ENCODE measurements at places on chromosomes 7 and 10. TPM values are rescaled to one million over a fixed set of nuclear protein-coding genes. Genes with fewer than 3 reads are reported as not detected.
A peak's percentile ranks its signal among the peaks of the same experiment; 100 is the strongest.

GRCh38 chr10:773562-774161, 84.2 kb upstream of the DIP2C start:
- no peaks in the 10 kb centered on the region for H3K36me3 ChIP-seq
- H3K4me1 ChIP-seq: no peaks in the 10 kb centered on the region
- H3K4me3 ChIP-seq: no peak overlapping the region
- H3K27me3 ChIP-seq: no peaks in the 10 kb centered on the region

DNA sequence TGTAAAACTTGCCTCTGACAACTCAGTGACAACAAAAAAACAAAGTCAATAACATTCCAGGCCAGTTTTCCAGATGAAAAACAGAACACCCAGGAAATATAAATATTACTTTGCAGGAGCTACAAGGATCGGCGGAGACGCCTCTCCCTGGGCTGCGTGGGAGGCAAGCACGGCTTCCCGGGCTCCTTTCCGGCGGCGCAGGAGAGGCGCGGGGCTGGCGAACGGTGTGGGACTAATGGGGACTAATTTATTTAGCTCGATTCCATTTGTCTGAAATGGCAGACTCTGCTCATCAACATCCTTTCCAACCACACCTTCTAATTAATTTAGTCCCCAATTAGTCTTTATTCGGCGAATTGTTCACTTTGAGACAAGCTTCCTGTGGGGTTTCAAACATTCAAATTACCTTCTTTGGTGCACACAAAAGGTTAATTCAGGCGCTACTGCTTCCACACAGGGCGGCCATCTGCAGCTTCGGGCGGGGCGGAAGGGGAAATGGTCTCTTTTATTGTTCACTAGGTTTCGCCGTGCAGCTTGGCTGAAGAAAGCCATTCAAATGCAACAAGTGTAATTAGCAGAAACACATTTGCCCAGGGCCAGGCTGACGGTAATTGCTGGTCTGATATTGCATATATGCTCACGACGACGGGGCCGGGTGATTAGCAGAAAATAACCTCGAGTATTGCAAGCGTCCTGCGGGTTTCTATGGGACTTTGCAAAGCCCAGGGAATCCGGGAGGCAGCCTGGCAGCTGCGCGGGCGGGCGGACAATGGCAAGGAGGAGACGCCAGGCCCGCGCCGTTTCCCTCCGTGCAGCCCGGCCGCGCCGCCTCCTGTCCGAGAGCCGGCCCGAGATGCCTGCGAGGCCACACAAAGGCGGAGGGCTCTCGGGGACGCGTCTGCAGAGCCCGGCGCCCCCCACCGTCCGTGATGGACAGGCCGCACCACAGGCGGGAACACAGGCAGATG, 270.1 kb downstream of the PTPRN2 start:
- peaks cover 1% of the 10 kb centered on the region for H3K36me3 ChIP-seq
- DNase-seq: no peak
- H3K4me1 ChIP-seq: no peaks in the 10 kb centered on the region
- H3K27ac ChIP-seq: no peak overlapping the region

DNA sequence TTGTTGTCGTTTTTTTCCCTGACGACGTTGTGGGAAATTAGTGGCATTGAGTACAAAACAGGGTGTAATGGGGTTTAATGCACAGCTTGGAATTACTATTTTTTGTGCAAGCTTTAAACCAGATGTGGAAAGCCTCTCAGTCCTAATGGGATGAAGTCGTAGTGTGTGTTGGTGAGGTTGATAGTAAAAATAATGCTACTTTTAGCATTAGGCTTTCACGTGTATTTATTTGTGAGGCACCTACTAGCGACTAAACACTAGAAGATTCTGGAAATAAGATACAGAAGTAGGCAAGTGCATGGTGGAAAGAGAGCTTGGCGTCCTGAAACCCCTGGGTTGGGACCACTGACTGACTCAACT, 588 bp upstream of the ORC5 start:
- H3K4me1 ChIP-seq: peaks cover 21% of the 10 kb centered on the region
- H3K27me3 ChIP-seq: peaks cover 12% of the 10 kb centered on the region
- DNase-seq: no peak
- H3K36me3 ChIP-seq: no peaks in the 10 kb centered on the region

DNA sequence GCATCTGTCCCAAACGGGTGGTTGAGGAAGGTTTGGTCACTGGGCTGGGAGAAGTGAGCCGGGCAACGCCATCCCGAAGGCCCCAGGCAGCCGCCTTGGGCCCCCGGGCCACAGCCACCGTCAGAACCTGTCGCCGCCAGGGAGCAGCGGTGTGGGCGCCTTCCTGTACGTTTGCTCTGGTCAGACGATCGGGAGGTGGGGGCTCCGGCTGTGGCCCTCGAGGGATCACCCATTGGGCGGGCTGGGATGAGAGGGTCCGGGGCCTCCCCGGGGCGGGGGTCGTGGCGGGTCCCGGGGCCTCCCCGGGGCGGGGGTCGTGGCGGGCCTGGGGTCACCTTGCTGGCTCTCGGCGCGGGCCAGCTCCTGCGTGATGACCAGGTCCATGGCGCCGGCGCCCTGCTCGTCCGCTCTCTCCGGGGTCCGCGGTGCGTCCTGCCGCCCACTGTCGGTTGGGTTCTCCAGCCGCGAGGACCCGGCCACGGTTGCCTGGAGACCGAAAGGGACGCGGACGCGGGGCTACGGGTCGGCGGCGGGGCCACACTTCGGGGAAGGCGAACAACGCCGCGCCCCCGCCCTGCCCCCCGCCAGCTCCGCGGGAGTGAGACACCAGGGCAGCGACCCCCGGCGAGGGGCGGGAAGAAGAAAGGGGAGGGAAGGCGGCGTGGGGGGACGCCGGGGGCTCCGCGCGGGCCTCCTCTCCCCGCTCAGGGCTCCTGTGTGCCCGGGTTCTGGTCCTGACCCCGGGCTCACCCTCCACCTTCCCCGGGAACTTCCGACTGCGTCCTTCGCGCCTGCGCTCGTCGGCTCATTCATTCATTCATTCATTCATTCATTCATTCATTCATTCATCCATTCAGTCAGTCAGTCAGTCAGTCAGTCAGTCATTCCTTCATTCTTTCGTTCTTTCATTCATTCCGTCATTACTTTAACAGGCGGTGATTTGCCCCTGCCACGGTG, at the start of gene CFAP46:
TSS of gene CFAP46 (minus strand) at position 470 of the 957 bp plus-strand sequence. CDS start at position 384, 86 bp downstream.
- H3K4me1 ChIP-seq: peaks cover 7% of the 10 kb centered on the region
- no peaks in the 10 kb centered on the region for H3K36me3 ChIP-seq
- peak; percentile 60 for DNase-seq
- peak within 1 kb of the TSS; percentile 70 for H3K4me3 ChIP-seq
- H3K27me3 ChIP-seq: peaks cover 14% of the 10 kb centered on the region

Gene ECHDC3
- total RNA-seq: 5.7 TPM
